CD4-positive, alpha-beta T cell treated with Interleukin-6 for 4 hours (primary cell): ENCODE measurements at places on chromosomes 7 and 10.

GRCh38 chr7:148175512-148175911 is 415.1 kb upstream of the C7orf33 start:
- DNase-seq = no peak

DNA sequence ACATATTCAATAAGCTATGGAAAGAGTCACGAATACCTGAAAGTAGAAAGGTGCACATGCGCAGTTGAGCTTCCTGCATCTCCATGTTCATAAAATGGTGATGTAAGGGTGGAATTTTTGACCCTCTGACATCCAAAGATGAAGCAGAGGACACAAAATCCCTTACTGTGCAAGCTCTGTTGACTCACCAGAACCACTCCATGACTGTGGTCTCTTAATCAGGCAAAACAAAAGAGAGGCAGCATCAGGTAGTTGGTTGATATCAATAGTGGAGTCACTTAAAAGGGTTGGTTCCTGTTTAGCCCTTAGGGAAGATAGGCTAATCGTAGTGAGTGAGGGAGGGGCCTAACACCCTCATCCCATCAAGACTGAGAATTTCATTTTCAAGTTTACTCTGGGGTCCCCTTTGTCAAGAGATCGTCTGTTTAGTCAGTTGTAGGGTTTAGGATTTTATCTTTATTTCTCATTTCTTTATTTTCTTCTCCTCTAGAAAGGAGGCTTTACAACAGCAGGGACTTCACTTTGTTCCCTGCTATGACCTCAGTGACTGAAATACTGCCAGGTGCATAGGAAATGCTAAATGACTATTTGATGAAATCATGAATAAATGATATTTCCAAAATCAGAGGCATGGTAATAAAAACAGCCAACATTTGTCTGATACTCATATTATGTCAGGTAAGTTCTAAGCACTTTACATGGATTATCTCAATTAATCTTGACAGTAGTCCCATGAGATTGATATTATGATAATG is 98.1 kb downstream of the CD36 start:
- DNase-seq = no peak

DNA sequence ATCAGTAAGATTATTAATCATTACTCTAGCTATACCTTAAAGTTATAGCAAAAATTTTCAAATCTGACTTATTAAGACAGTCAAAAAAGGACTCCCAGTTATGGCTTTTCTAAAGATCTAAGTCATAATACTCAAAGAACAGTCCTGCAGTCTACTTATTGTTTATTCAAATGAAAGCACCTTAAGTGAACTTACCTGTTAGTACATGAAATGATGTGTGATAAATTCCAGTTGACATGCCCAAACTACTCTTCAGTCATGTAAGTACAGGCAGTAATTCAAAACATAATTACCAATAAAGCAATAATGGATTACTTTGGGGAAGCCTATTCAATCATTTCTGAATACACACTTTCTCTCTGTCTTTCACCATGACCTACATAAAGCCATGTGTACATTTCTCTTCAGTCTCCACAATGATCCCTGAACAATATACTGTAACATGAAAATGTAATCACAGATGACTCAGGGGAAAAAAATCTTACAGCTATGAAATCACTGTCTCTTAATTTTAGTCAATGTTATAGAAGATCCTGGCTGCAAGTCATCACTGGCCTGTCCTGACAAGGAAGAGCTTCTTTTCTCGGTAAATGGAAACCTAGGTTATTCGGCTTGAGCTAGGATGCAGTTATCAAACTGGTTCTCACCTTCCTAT is 420.7 kb upstream of the LRRTM3 start:
- DNase-seq = no peak

DNA sequence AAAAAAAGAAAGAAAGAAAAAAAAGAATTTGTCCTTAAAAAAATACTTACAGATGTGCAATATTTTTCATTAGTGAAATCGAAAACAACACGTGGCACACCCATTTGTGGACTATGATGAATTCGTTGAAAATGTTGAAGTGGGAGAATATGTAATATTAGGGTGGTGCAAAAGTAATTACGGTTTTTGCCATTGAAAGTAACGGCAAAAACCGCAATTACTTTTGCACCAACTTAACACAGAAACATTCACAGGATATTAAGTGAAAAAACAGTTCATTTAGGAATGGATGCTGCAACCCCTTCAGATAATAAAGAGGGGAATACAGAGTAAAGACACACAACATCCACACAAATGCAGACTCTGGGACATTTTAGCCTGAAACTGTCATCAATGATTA is 96.0 kb downstream of the CALN1 start:
- no peak for DNase-seq

GRCh38 chr7:2017914-2018568 is 214.7 kb downstream of the MAD1L1 start:
- no peak for DNase-seq

DNA sequence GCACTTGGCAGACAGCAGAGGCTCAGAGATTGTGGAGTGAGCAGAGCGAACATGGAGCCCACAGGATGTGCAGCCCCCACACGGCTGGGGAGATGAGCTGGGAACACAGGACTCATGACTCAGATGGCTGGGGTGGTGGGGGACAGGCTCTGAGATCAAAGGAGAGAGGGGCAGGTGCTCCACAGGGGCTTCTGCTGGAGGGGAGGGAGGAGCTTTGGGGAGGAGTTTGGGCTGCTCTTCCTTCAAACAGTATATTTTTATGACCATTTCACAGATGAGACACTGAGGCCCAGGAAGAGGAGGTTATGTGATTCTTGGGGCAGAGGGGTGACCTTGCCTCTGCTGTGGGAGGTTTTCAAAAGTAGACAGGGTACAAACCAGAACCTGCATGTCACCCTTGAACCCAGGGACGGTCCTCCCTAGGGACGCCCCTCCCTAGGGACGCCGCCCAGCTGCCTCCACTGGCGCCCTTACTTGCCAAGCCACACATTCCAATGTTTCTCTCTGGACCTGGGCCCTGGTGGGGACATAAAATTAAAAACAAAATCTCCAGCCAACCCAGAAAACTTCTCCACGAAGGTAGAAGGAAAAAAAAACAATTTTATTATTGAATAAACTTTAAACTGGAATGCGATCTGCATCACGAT is 981 bp upstream of the CRYGN start:
- DNase-seq = no peak

DNA sequence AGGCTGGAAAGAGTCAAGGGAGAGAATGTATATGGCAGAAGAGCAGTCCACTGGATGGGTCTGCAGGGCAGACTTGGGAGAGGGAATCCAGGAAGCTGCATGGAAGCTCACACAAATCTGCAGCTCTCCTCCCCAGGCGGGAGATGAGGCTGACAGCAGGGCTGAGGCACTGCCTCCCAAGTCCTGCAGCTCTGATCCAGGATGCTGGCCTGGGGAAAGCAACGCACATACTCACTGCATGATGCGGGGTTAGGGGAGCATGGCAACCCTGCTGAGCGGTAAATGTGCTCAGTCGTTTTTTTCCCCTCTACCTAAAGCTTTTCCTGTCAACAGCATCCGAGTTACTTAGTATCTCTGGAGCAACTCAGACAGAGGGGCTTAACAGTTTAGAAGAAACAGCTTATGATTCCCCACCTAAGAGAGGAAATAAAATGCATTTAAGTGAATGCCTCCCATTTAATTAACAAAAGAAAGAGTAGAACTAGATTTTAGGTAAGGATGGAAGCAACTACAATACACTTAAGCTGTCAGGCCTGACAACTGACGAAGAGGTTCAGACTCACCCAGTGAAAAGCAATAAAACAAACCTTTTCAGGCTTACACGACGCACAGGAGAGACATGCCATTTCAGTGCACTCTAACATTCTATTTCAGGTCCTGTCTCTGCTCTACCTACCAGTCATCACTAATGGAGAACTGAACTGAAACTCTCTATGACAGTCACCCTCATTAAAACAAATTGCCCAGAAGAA is 37.0 kb downstream of the CHCHD3 start:
- DNase-seq = no peak

DNA sequence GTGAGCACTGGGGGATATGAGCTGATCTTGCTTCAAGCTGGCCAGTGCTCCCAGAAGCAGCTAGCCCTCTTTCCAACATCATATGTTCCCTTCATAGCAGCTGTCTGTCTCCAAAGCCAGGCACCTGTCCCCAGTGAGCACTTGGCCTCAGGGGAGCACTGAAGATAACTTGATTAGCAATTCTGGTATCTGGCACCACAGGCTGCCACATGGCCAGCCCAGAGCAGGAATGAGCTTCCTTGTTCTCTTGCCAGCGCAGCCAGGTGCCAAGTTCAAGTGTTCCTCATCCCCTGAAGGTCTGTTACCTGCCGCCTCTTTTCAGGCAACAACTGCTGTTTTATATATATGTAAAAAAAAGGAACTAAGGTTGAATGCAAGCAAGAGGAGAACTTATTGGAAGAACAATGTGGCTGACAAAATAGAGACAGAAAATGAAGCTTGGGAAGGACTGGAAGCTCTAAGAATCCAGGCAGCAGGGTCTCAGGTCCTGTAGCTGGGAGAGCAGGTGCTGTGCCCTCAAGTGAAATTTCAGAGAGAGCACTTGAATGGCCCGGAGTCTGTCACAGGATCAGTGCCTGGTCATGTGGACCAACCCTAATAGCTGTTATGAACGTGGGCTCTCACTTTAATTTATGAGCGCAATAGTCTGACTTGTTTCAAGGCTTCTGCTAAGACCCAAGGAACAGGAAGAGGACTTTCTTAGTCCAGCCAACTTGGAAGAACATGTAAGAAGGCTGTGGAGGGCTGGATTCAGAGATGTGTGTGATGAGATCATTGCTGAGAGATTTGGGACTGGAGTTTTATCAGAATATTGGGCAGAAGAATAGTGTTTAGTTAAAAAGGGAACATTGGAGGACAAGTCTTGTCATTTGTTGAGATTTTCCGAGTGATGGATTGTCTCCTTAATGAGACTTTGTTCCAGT is 267.2 kb downstream of the GLRX3 start:
- no peak for DNase-seq

GRCh38 chr10:2282202-2282601 is 544.9 kb upstream of the ADARB2 start:
- DNase-seq = no peak
